ENCODE measurements at places on chromosomes 1 and 21. TPM values are rescaled to one million over a fixed set of nuclear protein-coding genes. Genes with fewer than 3 reads are reported as not detected.

The RGS4 gene
- not detected for total RNA-seq

The VSIG8 gene
- not detected for total RNA-seq

The CRYAA gene
- total RNA-seq: not detected

GRCh38 chr1:180534214-180534613, 24.6 kb upstream of the OVAAL start:
- no peak for DNase-seq
- H3K4me1 ChIP-seq: no peaks in the 10 kb centered on the region
- H3K36me3 ChIP-seq: no peaks in the 10 kb centered on the region
- peaks cover 6% of the 10 kb centered on the region for H3K27me3 ChIP-seq

- no peak for DNase-seq
- no peaks in the 10 kb centered on the region for H3K36me3 ChIP-seq
- peaks cover 11% of the 10 kb centered on the region for H3K4me1 ChIP-seq
- no peak overlapping the region for H3K4me3 ChIP-seq
Observed at GRCh38 chr1:210792250-210793102, 341.5 kb downstream of the KCNH1 start.

- H3K4me3 ChIP-seq: no peak overlapping the region
- no peaks in the 10 kb centered on the region for H3K36me3 ChIP-seq
- DNase-seq: no peak
- peaks cover 6% of the 10 kb centered on the region for H3K27me3 ChIP-seq
Observed at GRCh38 chr1:220566869-220567268, 38.9 kb downstream of the MARK1 start.

DNA sequence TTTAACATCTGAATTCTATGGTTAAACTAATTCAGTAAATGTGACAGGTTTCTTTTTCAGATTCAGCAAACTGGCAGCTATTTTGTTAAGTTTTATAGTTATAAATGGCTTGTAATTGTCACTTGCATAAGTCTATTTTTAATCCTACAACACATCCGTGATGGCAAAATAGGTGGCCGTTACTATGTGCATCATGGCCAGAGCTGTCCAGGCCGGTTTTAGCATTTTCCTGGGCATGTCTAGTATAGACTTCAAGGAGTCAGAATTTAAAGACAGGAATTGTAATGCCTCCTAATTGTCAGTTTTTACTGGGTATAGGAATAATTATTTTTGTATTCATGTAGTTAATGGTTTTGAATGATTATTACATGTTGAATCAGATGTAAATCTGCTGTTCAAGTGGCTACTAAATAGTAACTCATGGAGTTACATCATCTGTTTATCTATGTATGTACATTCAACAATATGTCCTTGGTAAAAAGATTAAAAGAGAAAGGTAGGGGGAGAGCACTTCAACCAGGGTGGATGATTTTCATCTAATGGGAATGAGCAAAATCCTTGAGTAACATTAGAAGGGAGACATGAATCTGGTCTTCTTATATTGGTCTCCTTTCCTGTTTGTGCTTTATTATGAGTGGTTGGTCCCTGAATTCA, 3.2 kb upstream of the B3GALT2 start:
- no peak overlapping the region for H3K4me3 ChIP-seq
- peaks cover 31% of the 10 kb centered on the region for H3K4me1 ChIP-seq
- no peak overlapping the region for H3K27ac ChIP-seq
- H3K36me3 ChIP-seq: peaks cover 16% of the 10 kb centered on the region
- DNase-seq: no peak
- H3K27me3 ChIP-seq: no peaks in the 10 kb centered on the region

All from activated T-helper 1 cell treated with anti-CD3 and anti-CD28 coated beads, Interleukin-12 subunit alpha, Interleukin-12 subunit beta, Interleukin-2, Interleukin-4 antibody, amounts not matched to agents 30 ng/mL and 10 ng/mL and 1 ng/mL, durations not matched to agents 14 hours and 24 hours and 36 hours (primary cell).